ENCODE measurements at places on chromosomes 1 and 21.

DNA sequence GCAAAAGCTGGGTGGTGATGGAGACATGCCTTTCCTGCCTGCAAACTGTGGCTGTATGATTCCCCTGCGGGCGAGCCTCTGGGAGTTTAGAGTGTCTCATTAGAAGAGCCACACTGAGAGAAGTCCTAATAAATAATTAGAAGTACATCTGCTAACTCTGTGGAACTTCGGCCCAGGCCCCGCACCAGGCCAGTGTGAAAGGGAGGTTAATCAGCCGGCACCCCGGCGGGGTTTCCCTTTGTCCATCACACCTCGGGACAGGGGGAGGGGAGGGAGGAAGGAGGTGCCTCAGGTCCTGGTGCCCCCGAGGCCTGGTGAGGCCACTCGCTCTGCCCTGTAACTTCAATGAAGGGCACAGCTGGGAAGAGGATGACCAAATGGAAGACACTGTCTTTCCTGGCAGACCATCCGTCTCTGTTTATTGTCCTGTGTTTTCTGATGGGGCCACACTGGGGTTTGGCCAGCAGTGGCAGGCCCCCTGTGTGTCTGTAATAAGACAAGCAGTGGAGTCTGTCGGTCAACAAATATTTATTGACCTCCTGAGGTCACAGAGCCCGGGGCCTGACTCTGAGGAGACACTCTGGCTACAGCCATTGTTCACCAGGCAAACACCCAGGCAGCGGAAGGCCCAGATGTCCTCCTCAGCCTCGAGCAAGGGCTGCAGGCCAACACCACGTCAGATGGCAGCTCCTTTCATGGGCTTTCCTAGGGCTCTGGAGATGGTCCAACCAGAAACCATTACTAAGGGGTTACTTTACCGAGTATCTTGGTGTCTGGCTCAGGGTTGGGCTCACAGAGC lies 267.5 kb upstream of the RAB4A start:
- no peak for DNase-seq

DNA sequence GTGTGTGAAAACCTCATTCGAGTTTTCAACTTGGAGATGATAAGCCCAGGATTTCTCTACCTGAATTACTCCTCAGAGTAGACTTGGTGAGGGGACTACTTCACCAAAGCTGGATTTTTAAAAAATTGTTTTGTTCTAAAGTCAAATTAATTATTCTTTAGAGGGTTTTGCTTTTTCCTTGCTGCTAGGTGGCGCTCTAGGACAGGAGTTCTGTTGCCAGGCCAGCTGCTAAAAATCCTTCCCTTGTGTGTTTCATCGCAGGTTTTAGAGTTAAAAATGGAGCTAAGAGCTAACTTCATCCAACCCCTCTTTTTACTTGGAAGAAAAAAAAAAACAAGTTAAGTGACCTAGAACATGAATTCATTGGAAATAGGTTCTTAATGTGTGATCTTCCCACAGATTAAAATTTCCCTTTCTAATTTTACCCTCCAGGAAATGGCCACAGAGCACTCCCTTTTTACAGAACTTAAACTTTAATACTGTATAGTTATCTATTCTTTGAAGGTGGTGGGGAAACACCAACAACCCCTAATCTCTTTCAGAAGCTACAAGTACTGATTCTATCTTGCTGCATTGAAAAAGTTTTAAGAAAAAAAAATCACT lies 36.7 kb upstream of the FAM163A start:
- peak; percentile 9 for DNase-seq

DNA sequence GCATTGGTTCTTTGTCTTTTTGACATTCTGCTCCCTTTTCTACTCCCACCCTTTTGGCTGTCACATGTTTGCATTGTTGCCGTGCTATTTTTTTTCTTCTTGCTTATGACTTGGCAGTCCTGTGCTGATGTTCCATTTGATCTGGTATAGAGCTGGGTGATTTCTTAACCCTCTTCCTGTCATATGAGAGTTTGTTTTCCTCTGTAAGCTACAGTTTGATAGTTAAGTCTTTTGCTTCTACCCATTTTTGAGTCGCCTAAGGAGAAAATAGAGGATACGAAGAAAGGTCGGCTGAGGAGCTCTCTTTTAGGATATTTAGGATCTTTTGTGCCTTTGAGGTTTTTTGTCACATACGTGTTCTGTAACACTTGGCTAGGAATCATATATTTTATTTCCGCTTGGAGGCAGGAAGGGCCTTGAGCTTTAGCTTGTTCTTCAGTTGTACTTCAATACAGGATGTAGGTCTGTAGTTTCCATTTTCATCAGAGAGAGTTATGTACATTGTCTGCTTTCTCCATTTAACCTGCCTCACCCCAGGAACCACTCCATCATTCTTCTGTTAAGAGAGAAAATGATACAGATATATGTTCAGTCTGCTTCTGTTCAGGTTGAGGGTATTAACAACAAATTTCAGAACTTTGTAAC lies 150.7 kb downstream of the BACH1 start:
- DNase-seq: no peak

DNA sequence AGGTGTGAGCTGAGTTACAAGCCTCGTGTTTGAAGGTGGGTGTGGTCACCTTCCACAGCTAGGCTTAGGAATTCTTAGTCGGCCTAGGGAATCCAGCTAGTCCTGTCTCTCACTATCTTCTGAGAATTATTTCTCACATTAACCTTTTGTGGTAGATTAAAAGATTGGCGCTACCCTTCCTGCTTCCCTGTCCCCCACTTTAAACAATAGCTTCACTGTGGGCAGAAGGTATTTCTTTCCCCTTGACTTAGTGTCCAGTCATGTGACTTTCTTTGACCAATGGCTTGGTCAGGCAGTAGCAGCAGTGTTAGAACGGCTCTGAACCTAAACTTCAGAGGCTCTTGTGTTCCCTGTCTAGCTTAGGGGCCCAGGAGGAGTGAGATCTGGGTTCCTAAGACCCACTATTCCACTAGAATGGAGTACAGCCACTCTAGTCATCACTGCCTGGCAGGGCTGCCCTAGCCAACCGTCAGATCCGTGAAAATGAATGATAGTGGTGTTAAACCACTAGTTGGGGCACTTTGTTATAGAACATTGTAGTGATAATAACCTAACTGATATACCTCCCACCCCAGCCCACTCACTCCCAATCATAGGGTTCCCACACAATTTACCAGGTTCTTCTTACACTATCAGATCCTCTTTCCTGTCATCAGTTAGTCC lies 13.9 kb upstream of the C1orf141 start:
- no peak for DNase-seq

DNA sequence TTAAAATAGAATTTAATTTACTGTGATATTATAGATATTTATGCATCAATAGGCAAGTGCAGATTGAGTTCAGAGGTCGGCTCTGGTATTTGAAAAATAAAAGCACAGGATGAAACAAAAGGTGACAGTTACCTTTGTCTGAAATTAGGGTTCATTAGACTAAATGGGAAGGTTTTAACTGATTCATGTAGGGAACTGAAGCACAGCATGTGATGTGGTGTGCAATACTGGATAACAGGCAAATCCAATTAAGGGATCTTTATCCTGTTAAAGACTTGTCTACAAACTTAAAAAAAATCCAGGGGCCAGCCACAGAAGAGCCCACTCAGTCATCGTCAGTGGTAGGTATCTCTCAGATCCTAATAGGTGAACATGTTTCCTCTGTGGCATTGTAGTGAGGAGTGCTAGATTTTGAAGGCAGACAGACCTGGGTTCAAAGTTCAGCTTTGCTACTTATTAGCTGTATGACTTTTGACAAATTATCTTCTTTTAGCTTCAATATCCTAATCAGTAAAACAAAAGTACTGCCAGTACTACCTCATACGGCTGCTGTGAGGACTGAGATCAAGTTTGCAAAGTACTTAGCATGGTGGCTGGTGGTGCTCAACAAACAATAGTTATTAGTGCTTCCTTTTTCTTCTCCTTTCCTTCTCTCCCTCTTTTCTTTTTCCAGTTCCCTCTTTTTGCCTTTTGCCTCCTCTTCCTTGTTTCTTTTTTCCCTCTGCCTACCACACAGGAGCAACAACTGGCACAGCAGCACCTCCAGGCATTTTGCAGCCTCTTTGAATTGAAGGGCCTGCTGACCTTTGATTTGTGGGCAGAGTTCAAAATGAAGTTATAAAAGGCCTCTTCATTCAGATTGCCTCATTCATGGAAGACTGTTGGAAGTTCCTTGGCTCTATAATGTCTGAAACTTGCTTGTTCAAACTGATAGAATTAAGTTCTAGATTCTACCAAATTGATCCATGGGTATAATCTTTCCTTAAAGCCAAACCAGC lies 44.9 kb upstream of the FOXD3 start:
- DNase-seq: no peak

Measured in hypothalamus (tissue), 51 donors.